ENCODE measurements at places on chromosomes 5 and 9. TPM values are rescaled to one million over a fixed set of nuclear protein-coding genes. Genes with fewer than 3 reads are reported as not detected.

CSF1R gene
- total RNA-seq = 6.9 TPM

- DNase-seq = peak; percentile 59
These were observed 16.0 kb downstream of the ANXA6 start for GRCh38 chr5:151141535-151141934.

GRCh38 chr9:13535141-13535540 lies 255.6 kb upstream of the MPDZ start:
- DNase-seq = no peak

DNA sequence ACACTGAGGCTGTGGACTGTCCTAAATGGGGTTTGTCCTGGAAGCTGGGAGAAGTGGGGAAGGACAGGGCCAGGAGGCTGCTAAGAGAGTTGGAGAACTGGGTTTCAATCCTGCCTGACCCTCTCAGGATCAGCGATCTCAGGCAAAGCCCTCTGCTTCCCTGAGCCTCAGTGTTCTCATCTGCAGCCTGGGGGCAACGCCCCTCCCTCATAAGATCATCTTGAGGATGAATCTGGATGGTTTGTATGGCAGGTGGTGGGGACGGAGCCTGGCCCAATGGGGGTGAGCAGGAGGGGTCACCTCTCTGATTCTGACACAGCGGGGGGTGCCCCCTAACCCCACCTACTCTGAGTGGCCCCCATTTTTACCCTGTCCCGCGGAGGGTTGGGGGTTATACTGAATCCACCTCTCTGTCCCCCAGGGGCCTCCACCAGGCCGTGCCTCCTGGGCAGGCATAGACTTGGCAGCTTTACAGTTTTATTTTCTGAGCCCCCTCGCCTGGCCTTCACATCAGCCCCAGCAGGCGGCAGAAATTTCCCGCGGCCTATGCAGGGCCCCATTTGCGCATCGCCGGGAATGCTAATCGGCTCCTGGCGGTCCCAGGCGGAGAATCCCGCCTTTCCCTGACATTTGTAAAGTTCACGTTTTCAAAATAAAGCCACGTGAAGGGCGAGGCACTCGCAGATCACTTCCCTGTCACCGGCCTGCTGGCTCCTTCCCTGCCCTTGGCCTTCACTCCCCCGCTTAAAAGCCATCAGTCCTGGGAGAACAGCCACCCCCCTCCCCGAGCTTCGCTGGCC lies 17.8 kb upstream of the LAMC3 start:
- no peak for DNase-seq

DNA sequence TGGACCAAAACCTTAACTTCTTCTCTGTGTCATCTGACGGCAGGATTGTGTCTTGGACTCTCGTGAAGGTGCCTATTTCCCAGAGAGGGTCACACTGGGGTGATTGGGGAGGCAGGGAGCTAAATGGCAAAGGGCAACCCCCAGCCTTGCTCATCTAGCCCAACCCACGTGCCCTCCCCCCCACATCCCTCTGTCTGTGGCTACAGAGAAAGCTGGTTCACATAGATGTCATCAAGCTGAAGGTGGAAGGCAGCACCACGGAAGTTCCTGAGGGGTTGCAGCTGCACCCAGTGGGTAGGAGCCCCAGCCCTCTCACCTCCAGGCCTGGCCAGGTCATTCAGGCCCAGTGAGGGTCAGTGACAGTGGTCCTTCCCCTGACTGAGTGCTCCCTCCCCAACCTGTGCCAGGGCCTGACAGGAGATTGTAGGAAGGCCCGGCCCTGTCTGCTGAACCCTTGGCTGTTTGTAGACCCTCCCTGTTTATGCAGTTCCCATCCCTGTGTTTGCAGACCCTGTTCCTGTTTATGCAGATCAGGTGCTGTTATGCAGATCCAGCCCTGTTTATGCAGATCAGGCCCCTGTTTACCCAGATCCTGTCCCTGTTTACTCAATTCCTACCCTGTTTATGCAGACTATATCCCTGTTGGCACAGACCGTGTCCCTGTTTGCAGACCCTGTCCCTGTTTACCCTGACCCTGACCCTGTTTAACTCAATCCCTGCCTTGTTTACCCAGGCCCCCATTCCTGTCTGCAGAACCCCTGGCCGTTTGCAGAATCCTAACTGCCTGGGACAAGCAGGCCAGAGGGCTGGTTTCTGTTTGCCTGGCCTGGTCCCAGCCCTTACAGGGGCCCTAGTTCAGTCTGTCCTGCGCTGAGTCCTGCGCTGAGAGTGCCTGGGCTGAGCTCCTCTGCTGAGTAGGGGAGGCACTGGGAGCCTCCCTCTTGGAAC lies 10.4 kb downstream of the ENHO start:
- no peak for DNase-seq

ANKRD34B gene
- total RNA-seq = not detected

- no peak for DNase-seq
These were observed 29.1 kb downstream of the TRIO start for GRCh38 chr5:14172149-14172795.

MAMDC2 gene
- total RNA-seq = 12.7 TPM

GRCh38 chr5:134281081-134281480 lies 55.2 kb upstream of the PPP2CA start:
- no peak for DNase-seq

SPZ1 gene
- not detected for total RNA-seq

- DNase-seq = no peak
These were observed 38.7 kb downstream of the ASS1 start for GRCh38 chr9:130483371-130483971.

GRIN1 gene
- total RNA-seq = 0.47 TPM

- no peak for DNase-seq
These were observed 291.2 kb downstream of the CWC27 start for GRCh38 chr5:65059681-65060598.

GRCh38 chr5:98775246-98776065 lies 2.0 kb downstream of the RGMB start:
- DNase-seq = no peak

RAI14 gene
- 11.3 TPM for total RNA-seq

DNA sequence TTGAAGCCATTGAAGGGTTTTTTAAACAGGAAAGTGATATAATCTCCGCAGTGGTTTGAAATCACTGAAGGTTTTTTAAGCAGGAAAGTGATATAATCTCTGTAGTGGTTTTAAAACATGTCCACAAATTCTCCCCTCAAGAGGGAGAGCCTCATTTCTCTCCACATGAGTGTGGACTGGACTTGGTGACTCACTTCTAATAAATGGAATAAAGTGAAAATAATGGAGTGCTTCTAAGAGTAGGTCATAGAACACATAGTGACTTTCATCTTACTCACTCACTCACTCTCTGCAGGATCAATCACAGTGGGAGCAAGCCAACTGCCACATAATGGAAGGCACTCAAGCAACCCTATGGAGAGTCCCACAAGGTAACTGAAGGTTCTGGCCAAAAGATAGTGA lies 12.0 kb downstream of the CTNNAL1 start:
- no peak for DNase-seq

DNA sequence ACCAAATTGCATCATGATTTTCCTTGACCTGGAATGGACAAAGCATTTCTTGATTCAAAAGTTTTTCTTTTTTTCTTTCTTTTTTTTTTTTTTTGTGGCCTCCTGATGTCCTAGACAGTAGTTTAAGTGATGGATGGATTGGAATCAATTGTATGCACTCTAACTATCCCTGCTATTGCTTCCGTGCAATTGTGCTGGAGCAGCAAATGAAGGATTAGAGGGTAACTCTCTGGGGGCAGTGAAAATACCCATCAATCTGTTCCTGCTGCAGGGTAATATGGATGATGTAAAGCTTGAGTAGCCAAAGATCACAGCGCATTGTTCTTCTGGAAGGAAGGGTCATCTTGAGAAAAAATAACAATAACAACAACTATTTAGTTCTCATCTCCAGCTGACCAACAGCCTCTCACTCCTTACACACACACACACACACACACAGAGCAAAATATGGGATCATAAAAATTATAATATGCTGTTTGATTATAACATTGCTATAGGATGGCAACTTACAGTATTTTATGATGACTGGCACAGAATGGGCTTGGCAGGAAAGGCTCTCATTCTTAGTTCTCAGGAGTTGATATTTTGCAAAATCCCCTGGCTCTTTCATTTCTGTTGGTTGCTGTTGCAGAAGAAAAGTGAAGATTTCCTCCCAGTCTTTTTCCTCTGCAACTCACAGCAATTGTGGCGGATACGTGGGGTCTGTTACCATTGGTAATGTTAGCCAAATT lies 160.9 kb upstream of the DMAC1 start:
- DNase-seq = no peak

LCN12 gene
- 10.2 TPM for total RNA-seq

OTP gene
- total RNA-seq = not detected

GRCh38 chr5:94640176-94640575 lies 21.7 kb downstream of the SLF1 start:
- no peak for DNase-seq

- DNase-seq = no peak
These were observed 82.6 kb upstream of the GAS1 start for GRCh38 chr9:87029905-87030304.

- no peak for DNase-seq
These were observed 114.1 kb downstream of the PAM start for GRCh38 chr5:102869230-102869629.

DNA sequence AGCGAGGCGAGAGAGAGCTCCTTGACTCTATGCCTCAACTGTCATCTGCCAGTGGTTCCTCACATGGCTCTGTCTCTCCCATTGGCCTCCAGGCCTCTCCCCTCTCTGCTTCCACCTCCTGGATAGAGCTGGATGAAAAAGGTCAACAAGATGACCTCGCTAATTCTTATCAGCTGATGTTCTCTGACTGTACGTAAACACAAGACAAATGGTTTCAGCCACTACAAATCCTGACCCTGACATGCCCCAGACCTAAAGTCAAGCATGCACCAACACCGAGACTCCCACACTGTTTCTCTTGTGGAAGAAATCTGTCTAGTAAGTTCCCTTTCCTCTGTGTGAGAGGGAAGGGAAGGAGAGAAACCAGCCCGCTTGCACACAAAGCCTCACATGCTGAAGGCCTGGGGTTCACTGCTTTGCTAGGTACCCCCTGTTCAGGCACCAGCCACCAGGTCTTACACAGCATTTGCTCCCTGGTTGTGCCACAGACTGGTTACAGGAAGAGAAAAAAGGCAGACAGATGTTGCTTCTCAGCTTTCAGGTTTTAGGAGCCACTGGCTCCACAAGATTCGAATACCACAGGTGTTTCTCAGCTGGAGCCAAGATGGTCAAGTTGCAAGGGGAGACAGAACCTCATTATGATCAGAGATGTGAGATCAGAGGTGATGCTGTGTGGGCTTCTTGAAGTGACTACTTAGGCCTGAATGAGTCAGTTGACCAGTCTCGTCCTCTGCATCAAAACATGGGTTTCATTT lies 592.5 kb downstream of the CCDC171 start:
- DNase-seq = no peak

PCDHA9 gene
- total RNA-seq = 0.08 TPM

DNA sequence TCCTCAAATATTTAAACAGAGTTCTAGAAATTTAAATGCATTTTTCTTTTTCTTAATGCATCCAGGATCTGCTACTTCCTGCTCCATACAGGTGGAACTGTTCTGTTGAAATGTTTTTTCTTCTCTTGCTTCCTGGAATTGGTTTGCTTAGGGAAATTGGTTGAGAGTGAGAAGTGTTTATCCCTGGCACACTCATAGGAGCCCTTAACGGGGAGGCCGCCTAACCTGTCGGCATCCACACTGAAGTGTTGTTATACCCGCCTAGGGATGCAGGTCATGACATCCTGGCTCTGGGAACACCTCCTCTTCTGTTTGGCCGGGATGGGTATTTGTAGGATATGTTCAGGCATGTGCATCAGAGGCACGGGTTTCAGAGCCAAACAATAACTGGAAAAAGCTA lies 239.7 kb downstream of the GADD45G start:
- DNase-seq = peak; percentile 31

DNA sequence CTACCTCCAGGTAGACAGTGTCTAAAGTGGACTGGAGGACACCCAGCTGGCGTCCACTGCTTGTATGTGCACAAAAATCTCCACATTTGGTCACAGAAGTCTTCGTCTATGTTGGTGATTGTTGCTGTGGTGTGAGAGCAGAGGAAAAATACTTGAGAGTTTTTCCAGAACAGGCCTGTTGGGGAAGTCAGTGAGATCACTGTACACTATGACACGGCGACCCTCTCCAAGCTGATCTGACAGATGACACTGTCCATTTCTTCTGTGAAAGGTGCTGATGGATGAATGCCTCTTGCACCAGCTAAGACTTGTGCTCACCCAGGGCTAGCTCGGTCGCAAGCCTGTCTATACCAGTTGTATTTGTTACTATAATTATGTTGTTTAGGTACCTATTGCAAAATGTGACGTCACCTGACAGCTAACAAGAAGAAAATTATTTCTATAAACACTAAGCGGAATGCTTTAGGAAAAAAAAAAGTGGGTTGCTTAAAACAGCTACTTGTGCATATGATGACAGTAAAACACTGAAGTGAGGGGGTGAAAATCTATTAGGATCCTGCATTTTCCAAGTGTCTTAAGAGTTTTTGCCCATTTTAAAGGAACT lies 142.3 kb downstream of the ROR2 start:
- no peak for DNase-seq

DNA sequence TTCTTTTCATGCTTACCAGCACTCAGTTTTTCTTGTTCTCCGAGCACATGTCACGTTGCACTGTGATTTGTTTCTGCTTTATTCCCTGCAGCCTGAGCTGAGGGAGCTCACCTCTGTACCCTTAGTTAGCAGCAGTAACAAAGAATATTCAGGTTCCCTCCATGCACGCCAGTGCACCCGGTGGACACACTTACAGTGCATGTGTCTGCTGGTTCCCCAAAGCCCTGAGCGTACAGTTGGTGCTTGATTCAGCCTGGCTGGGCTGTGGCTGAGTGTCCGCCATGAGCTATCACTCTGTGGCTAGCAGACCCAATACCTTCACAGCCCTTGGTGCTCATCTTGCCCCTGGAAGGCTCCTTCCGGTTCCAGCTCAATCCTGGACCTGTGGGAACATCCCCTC lies 93.5 kb downstream of the MVB12B start:
- no peak for DNase-seq

GRCh38 chr5:142025637-142026036 lies 12.8 kb upstream of the GNPDA1 start:
- DNase-seq = no peak

DNA sequence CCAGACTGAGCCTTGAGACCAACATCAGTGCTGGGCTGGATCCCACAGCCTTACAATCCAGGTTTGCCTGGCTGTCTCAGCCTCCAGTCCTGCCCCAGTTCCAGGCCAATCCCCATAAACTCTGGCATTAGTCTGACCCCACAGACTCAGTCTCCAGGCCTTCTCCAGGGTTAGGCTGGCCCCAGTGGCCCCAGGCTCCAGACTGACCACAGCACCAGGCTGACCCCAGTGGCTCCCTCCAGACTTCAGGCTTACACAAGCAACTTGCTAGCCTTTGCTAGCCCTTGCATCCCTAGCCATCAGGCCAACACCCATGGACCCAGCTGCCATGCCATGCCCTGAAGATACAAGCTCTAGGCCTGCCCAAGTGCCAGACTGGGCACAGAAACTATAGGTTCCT lies 1326.0 kb upstream of the C9orf72 start:
- DNase-seq = no peak

ABCA2 gene
- 55.5 TPM for total RNA-seq

DNA sequence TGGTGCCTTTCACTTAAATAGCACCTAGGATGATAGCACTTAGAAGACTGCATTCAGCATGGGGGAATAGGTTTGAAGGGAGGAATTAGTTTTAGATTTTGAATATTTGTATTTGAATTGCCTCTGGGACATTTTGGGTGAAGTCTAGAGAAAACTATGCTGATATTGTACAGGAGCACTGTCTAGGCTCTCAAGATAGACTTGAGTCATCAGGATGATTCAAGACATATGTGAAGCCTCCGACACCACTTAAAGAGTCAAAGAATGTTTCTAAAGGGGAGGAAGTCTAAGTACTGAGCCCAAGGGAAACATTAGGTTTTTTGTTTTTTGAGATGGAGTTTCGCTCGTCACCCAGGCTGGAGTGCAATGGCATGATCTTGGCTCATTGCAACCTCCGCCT lies 63.9 kb upstream of the CCDC180 start:
- DNase-seq = no peak

SLC36A2 gene
- not detected for total RNA-seq
